GM23248 (cell line): ENCODE measurements at places on chromosomes 4 and X. TPM values are rescaled to one million over a fixed set of nuclear protein-coding genes. Genes with fewer than 3 reads are reported as not detected.

Gene SAGE1
- polyA plus RNA-seq, result not detected in 2 replicates

DNA sequence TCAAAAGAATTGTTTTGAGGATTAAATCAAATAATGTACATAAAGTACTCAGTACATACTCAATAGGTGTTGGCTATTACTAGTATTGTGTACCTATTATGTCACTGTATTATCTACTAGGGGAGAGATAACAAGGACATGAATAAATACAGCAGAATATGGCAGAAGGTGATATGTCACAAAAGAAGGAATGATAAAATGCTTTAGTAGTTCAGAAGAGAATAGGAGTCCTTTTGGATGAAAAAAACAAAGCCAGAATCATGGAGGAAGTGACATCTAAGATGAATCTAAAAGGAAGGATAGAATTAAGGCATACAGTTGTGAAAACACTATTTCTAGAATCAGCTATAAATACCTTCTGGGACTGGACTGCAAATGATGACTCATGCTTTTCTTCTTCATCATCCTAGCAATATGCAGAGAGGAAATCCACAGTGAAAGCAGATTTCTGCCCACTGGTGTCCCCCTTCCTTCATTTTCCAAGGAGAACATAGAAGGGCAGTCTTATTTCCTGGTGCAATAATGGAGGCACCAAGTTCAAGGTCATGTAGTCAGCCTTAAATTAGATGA, 98.7 kb downstream of the GLUD2 start:
- peak; percentile 22 for DNase-seq

Gene HAND2
- polyA plus RNA-seq, result 17.8 and 19.3 TPM in 2 replicates

Gene GLOD5
- polyA plus RNA-seq, result not detected in 2 replicates

DNA sequence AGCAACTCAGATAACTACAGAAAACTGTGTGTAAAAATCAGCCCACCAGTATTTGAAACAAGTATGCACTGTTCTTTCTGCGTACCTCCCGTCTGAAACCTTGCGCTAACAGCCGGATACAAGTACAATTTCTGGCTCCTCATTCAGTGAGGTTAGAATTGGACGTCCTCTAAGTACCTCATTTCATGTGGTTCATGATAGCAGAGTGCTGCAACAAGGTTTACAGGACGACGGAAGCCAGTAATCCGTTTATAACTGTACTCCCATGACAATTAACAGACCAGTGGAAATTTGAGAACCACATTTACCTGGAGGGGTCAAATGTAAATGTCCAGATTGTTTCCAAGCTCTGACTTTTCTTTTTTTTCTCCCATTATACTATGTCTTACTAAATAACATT, 52.9 kb upstream of the TENM3 start:
- no peak for DNase-seq

- peak; percentile 69 for DNase-seq
Observed at GRCh38 chr4:24991015-24991414, 39.7 kb downstream of the LGI2 start.

Gene CHRDL1
- polyA plus RNA-seq, result 0.06 TPM in 1 of 2 replicates, not detected in the other

- peak; percentile 60 for DNase-seq
Observed at GRCh38 chr4:108611365-108611764, 9.0 kb upstream of the RPL34 start.

Gene RHOXF1
- not detected in 2 replicates for polyA plus RNA-seq

Gene CABS1
- polyA plus RNA-seq, result not detected in 2 replicates

DNA sequence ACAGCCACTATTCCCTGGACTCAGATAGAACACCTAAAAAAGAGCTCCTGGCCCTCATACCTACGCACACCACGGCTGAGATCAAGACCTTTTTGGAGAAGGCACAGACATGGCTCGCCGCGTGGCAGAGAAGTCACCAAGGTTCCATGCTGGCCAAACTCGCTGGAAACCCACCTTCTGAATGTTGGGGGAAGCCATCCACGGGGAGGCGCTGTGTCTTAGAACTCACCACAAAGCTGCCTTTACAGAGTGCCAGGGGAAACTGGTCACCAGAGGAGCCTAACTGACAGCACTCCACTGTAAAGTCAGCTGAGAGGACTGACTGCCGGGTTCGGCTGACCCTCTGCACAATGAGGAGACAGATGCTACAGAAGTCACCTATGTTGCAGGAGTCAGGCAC, 97.9 kb downstream of the NEUROG2 start:
- no peak for DNase-seq

DNA sequence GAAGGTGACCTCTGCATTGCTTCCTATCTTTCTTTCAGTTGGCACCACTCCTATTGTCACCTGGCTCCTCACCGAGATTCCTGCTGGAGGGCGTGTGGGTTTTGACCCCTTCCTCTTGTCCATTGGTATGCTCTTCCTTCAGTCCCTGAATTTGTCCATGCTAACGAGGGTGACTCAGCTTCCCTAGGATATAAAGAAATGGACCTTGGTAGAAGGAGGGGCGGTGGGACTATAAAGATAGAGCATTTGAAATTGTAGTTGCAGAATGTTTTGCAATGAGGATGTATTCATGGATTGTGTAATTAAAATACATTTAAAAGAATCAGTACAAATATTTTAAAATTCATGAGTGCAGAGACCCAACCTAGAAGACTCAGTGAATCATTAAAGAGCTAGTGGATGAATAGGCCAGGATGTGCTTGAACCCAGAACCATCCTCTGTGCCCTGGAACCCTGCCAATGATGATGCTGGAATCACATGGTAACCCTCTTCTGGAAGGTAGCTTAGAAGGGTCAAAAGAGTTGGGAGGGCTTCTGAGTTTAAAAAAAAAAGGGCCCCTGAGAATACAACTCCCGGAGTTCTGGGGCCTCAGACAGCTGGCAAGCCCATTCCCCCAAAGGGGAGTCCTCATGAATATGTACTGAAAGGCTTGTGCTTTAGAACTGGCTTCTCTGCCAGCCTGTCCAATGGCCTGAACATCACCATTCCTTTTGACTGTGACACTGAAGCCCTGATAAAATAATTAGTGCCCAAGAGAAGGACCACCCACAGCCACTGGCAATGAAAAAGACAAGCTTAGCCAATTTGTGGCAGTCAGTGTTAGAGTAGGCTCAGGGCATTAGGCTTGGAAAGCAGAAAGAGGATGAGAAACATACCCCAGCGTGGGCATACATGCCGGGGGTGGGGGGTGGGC, 8.0 kb downstream of the XPNPEP2 start:
- no peak for DNase-seq

- DNase-seq, result no peak
Observed at GRCh38 chr4:102250341-102250740, 94.9 kb downstream of the SLC39A8 start.

DNA sequence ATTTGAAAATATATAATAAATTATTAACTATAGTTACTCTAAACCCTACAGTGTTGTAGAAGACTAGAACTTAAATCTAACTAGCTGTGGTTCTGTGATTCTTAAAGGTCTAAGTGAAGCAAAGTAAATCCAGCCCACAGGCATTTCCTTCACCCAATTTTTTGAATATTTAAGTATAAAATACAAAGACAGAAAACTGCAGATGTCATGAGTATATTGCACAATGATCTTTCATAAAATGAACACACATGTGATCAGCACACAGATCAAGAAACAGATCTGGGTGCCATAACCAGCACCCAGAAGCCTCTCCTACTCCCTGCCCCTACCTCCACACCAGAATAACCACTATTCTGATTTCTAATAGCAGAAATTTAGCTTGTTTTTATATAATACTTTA, 82.9 kb downstream of the CAMK2D start:
- peak; percentile 25 for DNase-seq

Gene GRXCR1
- not detected in 2 replicates for polyA plus RNA-seq

Gene MRPL1
- polyA plus RNA-seq, result 21.5 and 23.2 TPM in 2 replicates

Gene CLTRN
- 0.18 and 0.23 TPM in 2 replicates for polyA plus RNA-seq

- no peak for DNase-seq
Observed at GRCh38 chrX:65757943-65758342, 90.5 kb downstream of the MSN start.

GRCh38 chr4:140856621-140857062, 100.5 kb upstream of the TBC1D9 start:
- peak; percentile 80 for DNase-seq

Gene TADA2B
- 2.2 and 2.4 TPM in 2 replicates for polyA plus RNA-seq

GRCh38 chr4:160563552-160564282, 1460.8 kb downstream of the RAPGEF2 start:
- DNase-seq, result no peak

GRCh38 chr4:166896254-166896653, 338.0 kb downstream of the SPOCK3 start:
- no peak for DNase-seq

Gene FDCSP
- polyA plus RNA-seq, result not detected in 2 replicates

Gene MMAA
- 9.9 and 10.1 TPM in 2 replicates for polyA plus RNA-seq

DNA sequence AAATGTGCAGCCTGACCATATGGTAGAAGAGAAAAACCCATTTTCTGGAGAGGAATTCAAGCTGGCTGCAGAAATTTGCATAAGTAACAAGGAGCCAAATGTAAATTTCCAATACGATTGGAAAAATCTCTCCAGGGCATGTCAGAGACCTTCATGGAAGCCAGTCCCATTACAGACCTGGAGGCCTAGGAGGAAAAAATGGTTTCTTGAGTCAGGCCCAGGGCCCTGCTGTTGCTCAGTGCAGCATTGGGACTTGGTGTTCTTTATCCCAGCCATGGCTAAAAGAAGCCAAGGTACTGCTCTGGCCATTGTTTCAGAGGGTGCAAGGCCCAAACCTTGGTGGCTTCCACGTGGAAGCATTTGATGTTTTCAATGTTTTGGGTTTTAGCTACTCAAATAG, 70.6 kb downstream of the MAGEC2 start:
- no peak for DNase-seq

GRCh38 chrX:34562006-34562405, 95.1 kb downstream of the TMEM47 start:
- DNase-seq, result peak; percentile 2

DNA sequence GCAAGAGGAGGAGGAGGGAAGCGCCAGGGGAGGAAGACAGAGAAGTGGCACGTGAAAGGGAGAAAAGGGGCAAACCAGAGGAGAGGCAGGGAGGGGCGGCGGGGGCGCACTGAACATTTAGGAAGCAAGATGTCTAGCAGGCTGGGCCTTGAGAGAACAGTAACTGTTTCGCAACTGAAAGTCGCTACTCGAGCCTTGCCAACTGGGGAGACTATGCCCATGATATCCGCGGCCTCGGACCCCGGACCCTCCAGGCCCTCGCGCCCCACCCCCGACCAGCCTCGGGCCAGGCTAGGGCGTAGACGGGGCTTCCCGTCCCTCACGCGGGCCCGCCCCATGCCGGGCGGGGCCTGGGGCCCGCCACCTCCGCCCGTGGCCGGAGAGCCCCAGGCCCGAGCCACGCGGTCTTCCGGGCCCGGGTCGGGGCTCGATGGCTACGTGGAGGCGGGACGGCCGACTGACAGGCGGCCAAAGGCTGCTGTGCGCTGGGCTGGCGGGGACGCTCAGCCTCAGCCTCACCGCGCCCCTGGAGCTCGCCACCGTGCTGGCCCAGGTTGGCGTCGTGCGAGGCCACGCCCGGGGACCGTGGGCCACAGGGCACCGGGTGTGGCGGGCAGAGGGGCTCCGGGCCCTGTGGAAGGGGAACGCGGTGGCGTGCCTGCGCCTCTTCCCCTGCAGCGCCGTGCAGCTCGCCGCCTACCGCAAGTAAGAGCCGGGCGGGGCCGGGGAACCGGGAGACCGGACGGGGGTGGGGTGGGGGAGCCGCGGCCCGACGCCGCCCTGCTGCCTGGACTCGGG, at the start of gene SLC25A43:
SLC25A43 (plus strand) TSS at position 363 of the 798 bp plus-strand sequence; CDS start at position 431, 68 bp downstream.
- peak; percentile 61 for DNase-seq

- DNase-seq, result no peak
Observed at GRCh38 chr4:112156553-112156952, 11.3 kb downstream of the FAM241A start.

GRCh38 chrX:7059214-7059838, 88.2 kb upstream of the STS start:
- DNase-seq, result no peak

GRCh38 chrX:69808375-69808774, 192.5 kb downstream of the EDA start:
- DNase-seq, result no peak

GRCh38 chr4:26955241-26955640, 94.6 kb downstream of the STIM2 start:
- no peak for DNase-seq

GRCh38 chr4:66266035-66266434, 595.7 kb upstream of the EPHA5 start:
- DNase-seq, result no peak

GRCh38 chrX:119622356-119623232, 16.4 kb upstream of the NKRF start:
- peak; percentile 9 for DNase-seq

Gene MAGEA9B
- polyA plus RNA-seq, result not detected in 2 replicates

GRCh38 chr4:156939801-156940200, 31.8 kb downstream of the PDGFC start:
- DNase-seq, result peak; percentile 53

DNA sequence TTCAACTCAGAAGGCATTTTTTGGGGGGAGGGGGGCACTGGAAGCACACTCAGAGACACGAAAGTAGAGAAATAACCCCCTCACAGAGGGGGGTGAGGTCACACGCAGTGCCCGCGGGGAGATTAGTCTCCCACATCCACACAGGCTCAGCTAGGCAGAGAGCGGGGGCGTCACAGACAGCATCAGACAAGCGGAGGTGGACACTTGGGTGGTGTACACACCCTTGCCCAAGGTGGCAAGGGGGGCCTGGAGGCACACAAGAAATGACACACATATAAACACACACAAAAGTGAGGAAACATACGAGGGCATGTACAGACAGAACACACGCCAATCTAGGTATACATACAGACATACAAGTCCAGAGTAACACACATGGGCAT, 637 bp upstream of the SYN1 start:
- no peak for DNase-seq

GRCh38 chrX:31547816-31548215, 476.0 kb upstream of the FTHL17 start:
- no peak for DNase-seq

GRCh38 chr4:131613086-131613823, 1535.8 kb upstream of the PCDH10 start:
- no peak for DNase-seq
